ENCODE measurements at places on chromosomes 13 and 19. TPM values are rescaled to one million over a fixed set of nuclear protein-coding genes. Genes with fewer than 3 reads are reported as not detected.

SIGLEC12 gene
- 0.34 TPM for total RNA-seq

THSD1 gene
- total RNA-seq = 0.16 TPM

ZNF567 gene
- 10.1 TPM for total RNA-seq

NCCRP1 gene
- not detected for total RNA-seq

SUGT1 gene
- 48.5 TPM for total RNA-seq

- no peaks in the 10 kb centered on the region for H3K27me3 ChIP-seq
- no peak overlapping the region for H3K4me3 ChIP-seq
- no peaks in the 10 kb centered on the region for H3K36me3 ChIP-seq
- DNase-seq = no peak
- no peaks in the 10 kb centered on the region for H3K4me1 ChIP-seq
Measured at GRCh38 chr19:29290853-29291252, 77.9 kb upstream of the UQCRFS1 start.

DNA sequence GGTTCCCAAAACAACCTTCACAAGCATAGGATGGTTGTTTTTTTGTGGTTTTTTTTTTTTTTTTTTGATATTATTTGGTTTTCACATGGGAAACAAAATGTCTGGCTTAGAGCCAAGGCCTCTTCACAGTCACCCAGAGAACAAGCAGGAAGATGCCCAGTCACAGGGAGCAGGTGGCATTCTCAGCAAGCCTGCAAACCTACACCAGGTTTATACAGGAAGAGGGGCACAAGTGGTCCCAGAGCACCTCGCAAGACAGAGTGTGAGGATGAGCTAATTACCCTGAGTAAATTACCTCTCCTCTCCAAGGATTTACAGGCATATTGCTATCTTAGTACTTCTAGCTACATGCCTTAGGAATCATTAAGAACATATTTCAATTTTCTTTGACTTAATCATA, 1375.6 kb downstream of the EFNB2 start:
- H3K4me3 ChIP-seq = no peak overlapping the region
- no peak for DNase-seq
- H3K27ac ChIP-seq = no peak overlapping the region
- H3K4me1 ChIP-seq = no peaks in the 10 kb centered on the region

DNA sequence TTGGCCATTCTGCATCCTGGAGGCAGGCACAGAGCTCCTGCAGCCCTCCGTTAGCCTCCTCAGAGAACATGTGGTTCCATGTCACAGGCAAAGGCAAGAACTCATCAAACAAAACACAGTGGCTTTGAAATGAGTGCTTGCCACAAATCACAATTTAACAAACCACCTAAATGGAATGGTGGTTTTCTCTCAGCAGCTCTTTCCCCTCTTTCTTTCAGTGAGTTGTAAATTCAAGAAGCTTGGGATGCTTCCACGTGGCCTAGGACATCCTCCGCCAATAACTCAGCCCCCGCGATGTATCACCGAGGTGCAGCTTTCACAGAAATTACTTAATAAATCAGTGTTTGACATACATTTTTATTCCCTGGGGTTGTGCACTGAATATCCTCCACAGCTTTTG, 65.4 kb upstream of the RFC3 start:
- no peak for DNase-seq
- H3K27me3 ChIP-seq = peaks cover 5% of the 10 kb centered on the region
- no peaks in the 10 kb centered on the region for H3K36me3 ChIP-seq
- H3K4me3 ChIP-seq = no peak overlapping the region
- no peaks in the 10 kb centered on the region for H3K4me1 ChIP-seq
- H3K27ac ChIP-seq = no peak overlapping the region

- no peaks in the 10 kb centered on the region for H3K27me3 ChIP-seq
- no peak for DNase-seq
- no peaks in the 10 kb centered on the region for H3K36me3 ChIP-seq
- no peak overlapping the region for H3K27ac ChIP-seq
Measured at GRCh38 chr19:28495046-28495445, 717.9 kb downstream of the UQCRFS1 start.

- no peak overlapping the region for H3K4me3 ChIP-seq
- no peaks in the 10 kb centered on the region for H3K36me3 ChIP-seq
- peaks cover 54% of the 10 kb centered on the region for H3K27me3 ChIP-seq
- peak; percentile 75 for DNase-seq
Measured at GRCh38 chr19:53906211-53907192, 2.6 kb upstream of the CACNG7 start.

DNA sequence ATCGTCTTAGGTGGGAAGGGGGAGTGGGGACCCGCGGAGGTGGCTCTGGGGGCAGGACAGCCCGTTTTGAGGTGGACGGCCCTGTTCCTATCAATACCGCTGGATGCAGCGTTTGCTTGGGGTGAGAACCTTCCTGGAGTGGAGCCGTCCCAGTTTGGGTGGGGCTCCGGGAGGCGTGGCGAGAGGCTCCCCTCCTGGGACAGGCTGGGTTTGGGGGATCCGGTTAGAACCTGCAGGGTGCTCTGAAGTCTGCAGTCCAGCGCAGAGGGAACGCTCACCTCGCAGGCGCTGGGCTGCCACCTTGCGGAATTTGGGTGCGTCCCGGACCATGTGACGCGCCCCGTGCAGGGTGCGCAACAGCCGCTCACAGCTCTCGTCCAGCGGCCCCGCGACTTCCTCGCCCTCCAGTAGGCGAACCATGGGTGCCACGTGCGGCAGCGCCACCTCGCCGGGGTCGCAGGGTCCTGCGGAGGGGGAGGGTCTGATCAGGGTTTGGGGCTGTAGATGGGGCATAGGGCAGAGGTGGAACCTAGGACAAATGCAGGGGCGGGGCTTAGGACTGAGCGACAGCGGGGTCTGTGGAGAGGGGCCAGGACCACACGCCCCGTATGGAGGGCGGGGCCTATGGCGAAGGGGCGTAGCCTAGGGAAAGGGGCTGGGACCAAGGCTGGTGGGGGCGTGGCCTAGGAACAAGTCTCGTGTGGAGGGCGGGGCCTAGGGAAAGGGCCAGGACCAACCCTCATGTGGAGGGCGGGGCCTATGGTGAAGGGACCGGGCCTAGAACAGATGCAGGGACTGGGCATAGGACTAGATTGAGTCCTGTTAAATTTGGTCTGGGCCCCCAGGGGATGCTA, 13.8 kb downstream of the SH2D3A start:
- H3K27me3 ChIP-seq = no peaks in the 10 kb centered on the region
- peak overlapping the region; percentile 86 for H3K27ac ChIP-seq
- DNase-seq = peak; percentile 83
- peaks cover 47% of the 10 kb centered on the region for H3K36me3 ChIP-seq

DNA sequence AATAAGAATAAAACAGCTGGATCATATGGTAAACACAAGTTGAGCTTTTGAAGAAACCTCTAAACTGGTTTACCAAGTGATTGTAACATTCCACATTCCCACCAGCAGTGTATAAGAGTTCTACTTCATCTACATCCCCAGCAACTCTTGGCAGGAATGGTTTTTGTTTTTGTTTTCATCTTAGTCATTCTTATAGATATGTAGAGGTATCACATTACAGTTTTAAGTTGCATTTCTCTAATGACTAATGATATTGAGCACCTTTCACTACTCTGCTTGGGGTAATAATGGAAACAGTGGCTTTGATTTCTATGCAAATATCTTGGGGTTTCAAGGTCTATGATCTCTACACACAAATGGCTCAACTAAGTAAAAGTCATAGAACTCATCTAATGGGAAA, 614.5 kb downstream of the TBC1D4 start:
- H3K4me3 ChIP-seq = no peak overlapping the region
- DNase-seq = no peak
- no peaks in the 10 kb centered on the region for H3K27me3 ChIP-seq
- no peaks in the 10 kb centered on the region for H3K36me3 ChIP-seq
- H3K27ac ChIP-seq = no peak overlapping the region

Measured in activated CD8-positive, alpha-beta T cell treated with anti-CD3 and anti-CD28 coated beads, Interleukin-2, amount 10 ng/mL, durations not matched to agents 7 days and 5 days (primary cell).